ENCODE measurements at places on chromosomes 6 and 20.

- DNase-seq = no peak
Observed at GRCh38 chr6:137808191-137808590, 58.9 kb upstream of the TNFAIP3 start.

GRCh38 chr6:148770408-148771211, 23.8 kb downstream of the UST start:
- DNase-seq = peak; percentile 24

DNA sequence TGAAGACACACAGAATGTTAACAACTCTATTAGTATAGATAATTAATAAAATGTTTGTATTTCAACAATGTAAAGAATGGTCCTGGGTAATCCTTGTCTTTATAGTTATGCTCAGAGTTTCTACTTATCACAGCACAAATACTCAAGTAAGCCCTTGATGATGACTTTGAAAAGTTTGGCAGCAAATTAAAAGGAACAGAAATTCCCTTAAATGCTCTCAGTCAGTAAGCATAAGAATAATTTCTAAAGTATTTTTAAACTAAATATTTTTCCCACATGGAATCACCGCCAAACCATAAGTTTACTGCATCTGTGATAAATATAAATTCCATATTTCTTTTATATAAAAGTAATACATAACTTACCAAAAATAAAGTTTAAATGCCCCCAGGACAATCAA, 96.1 kb downstream of the COL12A1 start:
- no peak for DNase-seq

GRCh38 chr6:118283766-118284165, 264.3 kb upstream of the PLN start:
- peak; percentile 56 for DNase-seq

DNA sequence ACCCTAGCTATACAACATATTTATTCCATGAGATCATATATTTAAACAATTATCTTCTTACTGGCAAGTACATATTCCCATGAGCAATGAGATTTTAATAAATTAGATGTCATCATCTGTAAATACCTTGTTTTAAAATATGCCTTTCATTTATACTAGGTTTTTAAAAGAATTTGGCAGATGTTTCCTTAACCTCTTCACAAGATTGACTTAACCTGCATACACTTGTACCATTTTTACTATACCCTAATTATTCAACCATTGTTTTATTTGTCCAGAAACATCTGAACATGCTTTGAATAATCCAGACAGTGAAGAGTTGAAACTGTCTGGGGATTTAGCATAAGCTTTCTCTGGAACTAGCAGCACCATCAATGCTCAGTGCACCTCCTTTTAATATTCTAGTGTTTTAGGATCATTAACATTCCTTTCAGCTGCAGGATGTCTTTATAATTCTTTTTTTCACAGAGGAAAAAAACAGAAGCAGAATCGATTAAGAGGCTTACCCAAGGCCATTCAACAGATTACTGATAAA, 188.0 kb upstream of the TENT5A start:
- no peak for DNase-seq

DNA sequence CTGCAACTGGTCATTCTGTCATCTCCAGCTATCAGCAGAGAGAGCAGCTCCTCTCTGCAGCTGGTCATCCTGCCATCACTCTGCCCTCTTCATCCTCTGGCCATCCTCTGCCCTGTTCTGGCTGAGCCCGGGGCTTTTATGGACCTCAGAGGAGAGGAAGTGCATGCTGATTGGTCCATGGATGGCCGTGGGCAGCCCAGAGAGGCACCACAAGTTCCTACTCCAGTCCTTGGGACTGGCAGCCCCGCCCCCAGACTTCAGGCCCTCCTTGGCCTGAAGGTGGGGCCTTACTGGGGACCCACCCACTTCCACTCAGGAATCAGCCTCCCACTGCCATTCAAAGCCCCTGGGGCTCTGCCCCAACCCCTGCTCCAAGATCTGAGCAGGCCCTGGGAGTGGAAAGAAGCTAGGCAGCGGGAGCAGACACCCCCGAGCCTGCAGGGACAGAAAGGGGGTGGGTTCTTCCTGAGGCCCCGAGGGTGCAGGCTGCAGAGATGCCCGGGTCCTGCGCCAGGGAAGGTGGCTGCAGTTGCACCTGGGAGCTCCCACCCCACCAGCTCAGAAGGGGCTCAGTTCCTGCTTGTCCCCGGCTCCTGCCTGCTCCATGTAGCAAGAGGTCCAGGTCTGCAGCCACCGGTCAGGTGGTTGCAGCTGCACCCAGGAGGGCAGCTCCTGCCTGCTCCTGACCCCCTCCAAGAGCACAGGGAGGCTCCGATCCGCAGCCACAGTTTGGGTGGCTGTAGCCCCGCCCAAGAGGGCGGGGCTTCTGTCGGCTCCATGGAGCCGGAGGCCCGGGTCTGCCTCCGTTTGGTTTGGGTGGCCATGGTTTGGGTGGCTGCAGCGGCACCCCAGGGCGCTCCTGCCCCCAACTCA, 34.1 kb upstream of the HMGA1 start:
- DNase-seq = peak; percentile 51

DNA sequence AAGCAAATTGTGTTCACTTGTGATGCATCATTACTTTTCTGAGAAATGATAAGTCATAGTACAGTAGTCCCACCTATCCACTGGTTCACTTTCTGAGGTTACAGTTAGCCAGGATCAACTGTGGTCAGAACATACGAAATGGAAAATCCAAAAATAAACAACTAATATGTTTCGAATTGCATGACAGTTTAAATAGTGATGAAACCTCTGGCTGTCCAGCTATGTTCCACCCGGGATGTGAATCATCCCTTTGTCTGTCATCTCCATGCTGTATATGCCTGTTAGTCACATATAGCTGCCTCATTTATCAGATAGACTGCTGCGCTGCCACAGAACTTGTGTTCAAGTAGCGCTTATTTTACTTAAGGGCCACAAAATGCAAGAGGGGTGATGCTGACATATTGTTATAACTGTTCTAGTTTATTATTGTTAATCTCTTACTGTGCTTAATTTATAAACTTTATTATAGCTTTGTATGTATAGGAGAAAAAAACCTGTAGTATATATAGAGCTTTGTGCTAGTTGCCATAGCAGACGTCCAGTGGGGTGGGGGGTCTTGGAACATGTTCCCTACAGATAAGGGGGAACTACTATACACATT, 29.2 kb downstream of the AFDN start:
- DNase-seq = no peak

DNA sequence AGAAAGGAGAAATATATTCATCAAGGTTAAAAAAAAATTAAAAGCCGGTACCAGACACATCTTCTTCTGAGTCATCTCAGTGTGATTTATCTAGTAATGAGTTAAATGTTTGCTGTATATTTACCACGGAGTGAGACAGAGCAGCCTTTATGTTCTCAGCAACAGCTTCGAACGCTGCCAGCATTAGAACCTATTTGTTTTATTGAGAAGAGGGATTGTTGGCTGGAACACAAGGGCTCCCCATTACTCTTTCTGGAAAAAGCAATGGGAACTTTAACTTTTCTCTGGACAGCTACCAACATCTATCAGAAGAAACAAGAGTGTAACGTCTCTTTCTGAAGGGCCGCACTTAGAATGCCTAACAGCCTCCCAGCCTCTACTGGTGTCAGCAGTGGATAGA, 105.3 kb upstream of the TAB2 start:
- no peak for DNase-seq

DNA sequence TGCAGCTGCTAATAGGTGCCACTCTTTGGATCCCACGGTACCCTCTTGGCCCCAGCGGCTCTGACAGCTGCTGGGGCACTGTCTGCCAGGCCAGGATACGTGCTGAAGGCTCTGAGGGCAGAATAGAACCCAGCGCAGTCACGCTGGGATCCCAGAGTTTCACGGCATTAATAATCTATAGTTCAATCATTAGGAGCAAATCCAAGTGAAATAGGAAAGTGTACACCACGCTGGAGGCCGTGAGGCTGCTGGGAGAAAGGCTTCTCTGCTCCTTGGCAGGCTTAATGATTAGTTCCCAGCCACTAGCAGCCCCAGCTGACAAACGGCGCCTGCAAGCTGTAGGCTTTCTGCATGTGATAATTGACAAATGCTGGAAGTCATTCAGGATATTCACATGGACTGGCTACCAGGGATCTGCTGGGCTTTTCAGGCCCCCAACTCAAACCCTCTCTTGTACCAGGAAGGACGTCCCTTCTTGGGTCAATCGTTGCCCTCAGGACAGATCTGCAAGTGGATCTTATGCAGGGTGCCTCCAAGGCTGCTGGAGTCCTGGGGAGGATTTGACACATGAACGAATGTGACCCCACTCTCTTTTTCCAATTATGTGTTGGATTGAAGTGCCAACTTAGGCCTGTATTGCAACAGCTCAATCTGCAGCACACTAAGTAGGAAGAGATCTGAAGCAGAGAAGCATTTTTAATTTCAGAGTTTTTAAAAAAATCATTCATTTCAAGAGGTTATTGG, 50.1 kb upstream of the INSM1 start:
- no peak for DNase-seq

DNA sequence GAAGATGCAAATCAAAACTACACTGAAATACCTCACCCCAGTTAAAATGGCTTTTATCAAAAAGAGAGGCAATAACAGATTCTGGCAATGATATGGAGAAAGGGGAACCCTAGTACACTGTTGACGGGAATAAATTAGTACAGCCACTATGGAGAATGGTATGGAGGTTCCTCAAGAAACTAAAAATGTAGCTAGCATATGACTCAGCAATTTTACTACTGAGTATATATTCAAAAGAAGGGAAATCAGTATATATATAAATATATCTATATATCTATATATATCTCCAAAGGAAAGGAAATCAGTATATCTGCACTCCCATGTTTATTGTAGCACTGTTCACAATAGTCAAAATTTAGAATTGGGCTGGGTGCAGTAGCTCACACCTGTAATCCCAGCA, 113.9 kb downstream of the KLHL32 start:
- DNase-seq = no peak

DNA sequence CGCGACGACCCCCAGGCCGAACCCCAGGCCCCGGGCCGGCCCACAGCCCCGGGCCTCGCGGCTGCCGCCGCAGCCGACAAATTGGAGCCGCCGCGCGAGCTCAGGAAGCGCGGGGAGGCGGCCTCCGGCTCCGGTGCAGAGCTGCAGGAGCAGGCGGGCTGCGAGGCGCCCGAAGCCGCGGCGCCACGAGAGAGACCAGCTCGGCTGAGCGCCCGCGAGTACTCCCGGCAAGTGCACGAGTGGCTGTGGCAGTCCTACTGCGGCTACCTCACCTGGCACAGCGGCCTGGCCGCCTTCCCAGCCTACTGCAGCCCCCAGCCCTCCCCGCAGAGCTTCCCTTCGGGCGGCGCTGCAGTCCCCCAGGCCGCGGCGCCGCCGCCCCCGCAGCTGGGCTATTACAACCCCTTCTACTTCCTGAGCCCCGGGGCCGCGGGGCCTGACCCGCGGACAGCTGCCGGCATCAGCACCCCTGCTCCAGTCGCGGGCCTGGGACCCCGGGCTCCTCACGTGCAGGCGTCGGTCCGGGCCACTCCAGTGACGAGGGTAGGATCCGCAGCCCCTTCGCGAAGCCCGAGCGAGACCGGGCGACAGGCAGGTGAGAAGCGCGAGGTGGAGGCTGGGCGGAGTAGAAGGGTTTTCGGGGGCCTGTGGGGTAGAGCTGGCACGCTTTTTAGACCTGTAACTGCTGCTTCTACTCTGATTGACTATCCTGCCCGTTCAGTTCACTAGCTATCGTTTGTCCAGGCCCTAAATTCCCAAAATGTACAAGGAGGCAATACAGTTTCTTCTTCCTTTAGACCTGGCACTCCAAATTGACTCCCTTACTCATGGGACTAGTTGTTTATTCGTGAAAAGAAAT, 654 bp downstream of the FAM8A1 start:
- peak; percentile 65 for DNase-seq

- no peak for DNase-seq
Observed at GRCh38 chr6:30394139-30394538, 49.2 kb downstream of the RPP21 start.

DNA sequence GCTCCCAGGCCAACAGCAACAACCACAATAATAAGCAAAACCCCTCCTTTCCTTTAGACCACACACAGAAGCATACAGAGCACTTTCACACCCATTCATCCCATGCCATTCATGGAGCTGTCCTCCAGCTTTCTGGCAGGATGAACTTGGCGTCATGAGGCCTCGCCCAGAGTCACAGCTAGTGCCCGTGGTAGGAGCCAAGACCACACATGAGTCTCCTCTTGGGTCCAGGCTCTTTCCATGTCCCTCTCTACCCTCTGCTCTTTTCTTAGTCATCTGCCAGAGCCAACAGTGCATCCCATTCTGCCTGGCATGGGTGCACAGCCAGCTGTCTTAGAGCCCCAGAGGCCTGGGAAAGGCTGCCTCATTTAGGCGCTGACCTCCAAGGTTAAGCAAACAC, 1.8 kb upstream of the TGM3 start:
- DNase-seq = no peak

GRCh38 chr6:2097464-2097863, 147.9 kb downstream of the GMDS start:
- no peak for DNase-seq

- DNase-seq = no peak
Observed at GRCh38 chr6:22873513-22874136, 304.3 kb downstream of the HDGFL1 start.

- DNase-seq = peak; percentile 94
Observed at GRCh38 chr20:58306421-58307261, 2.9 kb upstream of the RAB22A start.

DNA sequence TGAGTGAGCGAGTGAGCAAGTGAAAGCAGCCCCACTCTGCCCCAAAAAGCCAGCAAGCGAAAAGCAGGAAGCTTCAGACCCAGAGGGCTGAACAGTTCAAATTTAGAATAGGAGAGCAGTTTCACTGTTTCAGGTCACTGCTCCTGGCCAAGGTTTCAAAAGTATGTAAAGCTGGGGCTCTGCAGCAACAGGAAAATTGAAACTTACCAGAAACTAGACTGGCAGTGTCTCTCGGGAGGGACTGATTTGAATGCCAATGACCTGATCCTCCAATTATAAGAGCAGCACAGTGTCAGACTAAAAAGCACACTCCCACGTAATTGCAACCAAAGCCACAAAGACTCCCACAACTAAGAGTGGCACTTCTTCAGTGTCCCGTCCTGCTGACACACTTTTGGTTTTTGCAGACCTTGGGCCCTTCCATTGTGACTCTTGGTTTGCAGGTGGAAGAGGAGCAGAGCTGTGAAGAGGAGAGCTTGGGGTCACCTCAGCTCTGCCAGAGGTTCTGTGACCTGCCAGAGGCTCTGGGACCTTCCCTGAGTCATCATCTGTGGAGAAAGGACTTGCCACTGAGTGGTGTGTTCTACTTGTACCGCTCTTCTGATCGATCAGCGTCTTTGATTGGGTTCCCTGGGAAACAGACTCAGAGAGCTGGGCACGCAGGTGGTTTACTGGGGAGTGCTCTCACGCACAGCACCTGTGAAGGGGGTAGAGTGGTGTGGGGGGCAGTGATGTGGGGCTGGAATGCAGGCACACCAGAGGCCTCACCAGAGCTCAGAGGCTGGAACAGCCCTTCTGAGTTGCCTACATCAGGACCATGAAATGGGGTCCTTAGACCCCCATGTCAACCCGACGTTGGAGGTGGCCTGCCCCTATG, 52.7 kb upstream of the PTGIS start:
- DNase-seq = peak; percentile 60

DNA sequence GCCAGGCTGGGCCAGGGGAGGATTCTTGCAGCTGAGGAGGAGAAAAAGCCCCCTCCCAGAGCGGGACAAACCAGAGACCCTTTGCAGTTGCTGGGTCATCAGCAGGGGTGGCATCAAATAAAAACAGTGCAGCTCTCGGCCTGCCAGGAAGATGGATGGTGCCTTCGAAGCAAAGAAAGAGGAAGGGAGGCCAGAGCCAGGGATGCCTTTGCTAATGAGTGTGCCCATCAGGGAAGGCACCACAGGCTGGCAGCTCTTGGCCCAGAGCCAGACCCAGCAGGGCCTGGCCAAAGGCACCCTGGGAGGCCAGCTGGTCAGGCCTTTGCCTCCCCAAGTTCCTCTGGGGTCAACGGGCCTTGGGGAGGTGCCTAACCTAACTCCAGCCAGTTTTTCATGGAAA, 26.3 kb upstream of the ZNF318 start:
- no peak for DNase-seq

Measured in inflammatory macrophage (primary cell).